ENCODE measurements at places on chromosomes 1 and 21.

- no peak for DNase-seq
Observed at GRCh38 chr1:208151728-208152598, 92.2 kb downstream of the PLXNA2 start.

GRCh38 chr1:30609336-30609998 is 113.9 kb downstream of the MATN1 start:
- no peak for DNase-seq

DNA sequence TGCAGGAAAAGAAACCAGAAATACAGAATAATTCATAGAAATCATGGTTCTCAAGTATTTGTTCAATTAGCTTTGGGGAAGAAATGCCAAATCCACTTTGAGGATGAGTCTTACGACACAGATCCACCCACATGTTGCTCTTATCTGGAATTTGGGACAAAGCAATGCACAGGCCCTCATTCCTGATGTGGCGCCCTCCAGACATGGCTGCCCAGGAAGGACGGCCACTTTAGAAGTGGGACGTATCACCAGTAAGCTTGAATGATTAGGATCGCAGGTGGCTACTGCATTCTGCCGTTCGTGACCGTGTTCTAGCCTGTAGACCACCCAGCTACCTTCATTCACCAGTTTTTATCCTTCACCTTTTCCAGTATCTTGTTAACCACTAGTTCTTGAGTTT is 20.1 kb upstream of the NCMAP start:
- DNase-seq, result no peak

GRCh38 chr21:31331231-31331630 is 12.8 kb downstream of the TIAM1 start:
- no peak for DNase-seq

DNA sequence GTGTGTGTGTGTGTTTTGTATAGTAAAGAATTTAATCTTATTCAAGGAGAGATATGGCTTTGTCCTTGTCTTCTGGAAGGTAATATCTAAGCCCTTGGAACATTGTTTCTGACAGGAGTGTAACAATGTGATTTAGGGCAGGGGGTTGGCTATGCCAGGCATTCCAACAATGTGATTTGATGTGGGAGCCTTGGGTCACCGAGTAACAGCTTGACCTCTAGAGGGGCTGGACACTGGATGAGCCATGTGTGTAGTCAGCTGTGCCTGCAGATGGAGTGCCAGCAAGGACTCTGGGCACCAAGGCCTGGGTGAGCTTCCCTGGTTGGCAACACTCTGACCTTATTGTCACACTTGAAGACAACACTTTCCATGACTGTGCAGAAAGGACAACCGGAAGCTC is 336.1 kb upstream of the ZP4 start:
- no peak for DNase-seq

DNA sequence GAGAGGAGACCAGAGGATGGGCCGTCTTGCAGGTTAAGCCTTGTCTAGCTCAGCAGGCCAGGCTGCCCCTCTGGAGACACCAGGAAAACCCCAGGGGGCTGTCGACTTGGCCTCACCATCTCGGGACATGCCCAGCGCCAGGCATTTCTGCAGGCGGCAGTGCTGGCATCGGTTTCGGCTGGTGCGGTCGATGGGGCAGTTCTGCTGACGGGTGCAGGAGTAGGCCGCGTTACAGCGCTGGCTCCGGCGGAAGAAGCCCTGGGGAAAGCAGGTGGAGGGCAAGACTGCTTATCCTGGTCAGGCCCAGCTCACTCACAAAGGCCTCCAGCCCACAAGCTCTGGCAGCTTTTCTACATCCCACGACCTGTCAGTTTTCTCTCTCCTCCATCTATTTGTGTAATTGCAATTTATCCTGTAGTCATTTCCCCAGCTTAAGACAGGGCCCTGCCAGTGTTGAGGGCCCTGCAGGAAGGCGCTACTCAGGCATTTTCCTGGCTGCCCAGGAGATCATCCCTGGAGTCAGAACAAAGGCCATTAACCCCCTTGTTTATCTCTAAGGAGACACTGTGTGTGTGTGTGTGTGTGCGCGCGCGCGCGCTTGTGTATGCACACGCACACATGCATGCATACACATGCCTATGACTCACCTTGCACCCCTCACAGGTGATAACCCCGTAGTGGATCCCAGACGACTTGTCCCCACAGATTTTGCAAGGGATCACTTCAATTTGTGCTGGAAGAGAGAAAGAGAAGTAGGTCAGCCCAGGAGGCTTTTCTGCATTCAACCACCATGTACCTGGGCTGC is 11.5 kb upstream of the LINGO4 start:
- no peak for DNase-seq

GRCh38 chr1:85894651-85895050 is 186.4 kb upstream of the ZNHIT6 start:
- DNase-seq, result no peak

DNA sequence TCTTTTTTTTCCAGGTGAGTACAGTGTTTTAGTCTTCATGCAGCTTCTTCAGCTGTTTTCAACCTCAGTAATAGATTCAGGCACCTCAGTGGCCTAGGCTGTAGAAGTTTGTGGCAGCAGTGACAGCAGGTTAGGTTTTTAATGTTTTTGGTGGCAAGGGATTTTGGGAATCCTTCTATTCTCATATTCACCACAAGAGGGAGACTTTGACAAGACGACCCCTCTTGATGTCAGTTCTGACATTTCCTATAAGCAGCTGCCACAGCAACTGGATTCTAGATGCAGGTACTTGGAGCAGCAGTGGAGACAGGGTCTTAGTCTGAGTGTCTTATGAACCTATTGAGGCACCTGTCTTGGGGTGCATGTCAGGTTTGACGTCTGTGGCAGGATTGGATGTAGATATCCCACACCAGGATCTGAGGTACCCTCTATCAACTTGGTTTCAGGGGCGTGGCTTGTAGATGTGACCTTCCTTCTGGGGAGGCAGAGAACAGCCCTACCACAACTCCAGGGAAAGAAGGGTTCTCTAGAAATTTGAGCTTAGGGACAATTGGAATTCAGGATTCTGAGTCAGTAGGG is 1104.2 kb upstream of the TMPRSS15 start:
- DNase-seq, result no peak

GRCh38 chr1:248822148-248823032 is 3.3 kb downstream of the SH3BP5L start:
- no peak for DNase-seq

DNA sequence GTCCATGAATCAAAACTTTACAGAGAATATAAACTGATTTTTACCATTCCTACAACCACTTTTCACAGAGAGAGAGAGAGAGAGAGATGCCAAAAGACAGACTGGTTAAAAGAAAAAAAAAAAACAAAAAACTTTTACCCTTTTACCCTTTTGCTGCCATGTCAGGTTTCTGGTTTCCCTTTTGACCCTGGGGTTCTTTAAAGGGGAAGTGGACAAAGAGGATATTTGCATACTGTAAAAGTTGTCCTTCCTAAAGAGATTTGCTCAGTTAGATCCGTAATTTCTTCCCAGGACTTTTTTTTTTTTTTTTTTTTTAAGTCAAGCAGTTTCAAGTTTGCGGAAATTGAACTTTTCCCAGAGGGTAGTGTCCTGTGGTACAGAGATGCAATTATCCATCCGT is 287.8 kb upstream of the RGS18 start:
- no peak for DNase-seq

GRCh38 chr1:207497941-207498340 is 2.0 kb downstream of the CR1 start:
- DNase-seq, result no peak

GRCh38 chr1:65894738-65895605 is 102.3 kb downstream of the PDE4B start:
- DNase-seq, result no peak
